ENCODE measurements at places on chromosomes 13 and 19.
A peak's percentile ranks its signal among the peaks of the same experiment; 100 is the strongest.

DNA sequence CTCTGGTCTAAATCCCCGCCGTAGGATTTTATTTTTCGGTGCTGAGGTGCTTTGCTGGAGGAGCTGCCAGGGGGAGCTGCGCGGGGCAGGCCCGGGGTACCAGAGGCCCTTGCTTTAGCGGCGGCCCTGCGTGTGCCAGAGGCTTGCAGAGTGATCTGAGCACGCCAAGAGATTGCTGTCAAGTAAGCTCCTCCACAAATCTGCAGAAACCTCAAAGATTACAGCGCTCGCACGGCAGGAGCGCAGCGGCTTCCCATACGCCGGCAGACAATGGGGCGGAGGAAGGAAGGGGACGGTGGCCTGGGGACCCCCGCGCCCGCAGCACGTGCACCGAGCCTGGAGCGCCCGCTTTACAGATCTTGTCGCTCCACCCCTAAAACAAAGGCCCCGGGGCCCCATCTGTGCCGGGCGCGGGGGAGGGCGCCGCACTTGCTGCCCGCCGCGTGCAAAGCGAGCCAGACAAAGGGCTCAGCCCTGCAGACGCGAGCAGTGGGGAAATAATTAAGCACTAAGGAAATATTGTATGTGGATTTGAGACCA, 9.1 kb upstream of the C19orf12 start:
- DNase-seq: peak; percentile 30

DNA sequence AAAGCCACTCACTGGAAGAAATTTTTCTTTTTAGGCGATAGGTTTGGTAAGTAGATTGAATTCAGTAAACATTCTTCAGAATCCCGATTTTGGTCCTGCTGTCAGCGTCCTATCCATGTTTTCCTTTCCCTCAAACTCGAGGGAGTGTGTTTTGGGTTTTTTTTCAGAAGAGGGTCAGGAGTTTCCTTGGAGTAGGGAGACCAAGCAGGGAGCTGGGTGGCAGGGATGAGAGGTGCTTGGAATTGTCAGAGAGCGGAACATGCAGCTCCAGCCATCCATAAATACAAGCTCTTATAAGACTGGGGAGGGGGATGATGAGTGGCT, 1.6 kb upstream of the PCDH8 start:
- no peak for DNase-seq

DNA sequence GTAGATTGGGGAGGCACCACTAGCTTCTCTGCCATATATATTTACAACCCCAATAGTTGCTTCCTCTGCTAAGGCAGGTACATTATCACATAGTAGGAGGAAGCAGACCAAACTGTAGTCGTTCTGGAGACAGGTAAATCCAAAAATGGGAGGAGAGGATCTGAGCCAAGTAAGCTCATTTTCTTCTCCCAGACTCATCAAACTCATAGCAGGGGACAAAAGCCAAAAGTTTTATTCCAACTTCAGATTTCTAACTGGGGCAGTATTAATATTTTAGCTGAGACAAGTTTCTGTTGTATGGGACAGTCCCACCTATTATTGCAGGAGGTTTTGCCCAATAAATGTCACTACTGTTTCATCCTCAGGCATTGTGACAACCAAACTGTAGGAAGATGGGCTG, 7.8 kb upstream of the IGSF23 start:
- DNase-seq: no peak

DNA sequence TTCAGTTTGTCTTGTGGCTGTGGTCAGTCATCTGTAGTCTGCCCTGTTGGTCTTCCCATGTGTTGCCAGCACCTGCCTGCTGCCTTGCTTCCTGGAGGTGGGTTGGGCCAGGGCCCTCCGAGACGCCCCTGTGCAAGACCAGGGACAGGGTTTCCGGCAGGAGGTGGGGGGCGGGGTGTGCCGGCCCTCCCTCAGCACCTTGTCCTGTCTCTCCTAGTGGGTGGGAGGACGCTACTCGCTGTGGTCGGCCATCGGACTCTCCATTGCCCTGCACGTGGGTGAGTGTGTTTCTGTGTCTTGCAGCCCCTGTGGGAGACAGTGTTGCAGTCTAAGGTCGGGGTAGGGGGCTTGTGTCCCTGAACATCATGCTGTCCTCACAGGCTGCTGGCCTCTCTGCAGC, 11.2 kb upstream of the PDCD2L start:
- no peak for DNase-seq

DNA sequence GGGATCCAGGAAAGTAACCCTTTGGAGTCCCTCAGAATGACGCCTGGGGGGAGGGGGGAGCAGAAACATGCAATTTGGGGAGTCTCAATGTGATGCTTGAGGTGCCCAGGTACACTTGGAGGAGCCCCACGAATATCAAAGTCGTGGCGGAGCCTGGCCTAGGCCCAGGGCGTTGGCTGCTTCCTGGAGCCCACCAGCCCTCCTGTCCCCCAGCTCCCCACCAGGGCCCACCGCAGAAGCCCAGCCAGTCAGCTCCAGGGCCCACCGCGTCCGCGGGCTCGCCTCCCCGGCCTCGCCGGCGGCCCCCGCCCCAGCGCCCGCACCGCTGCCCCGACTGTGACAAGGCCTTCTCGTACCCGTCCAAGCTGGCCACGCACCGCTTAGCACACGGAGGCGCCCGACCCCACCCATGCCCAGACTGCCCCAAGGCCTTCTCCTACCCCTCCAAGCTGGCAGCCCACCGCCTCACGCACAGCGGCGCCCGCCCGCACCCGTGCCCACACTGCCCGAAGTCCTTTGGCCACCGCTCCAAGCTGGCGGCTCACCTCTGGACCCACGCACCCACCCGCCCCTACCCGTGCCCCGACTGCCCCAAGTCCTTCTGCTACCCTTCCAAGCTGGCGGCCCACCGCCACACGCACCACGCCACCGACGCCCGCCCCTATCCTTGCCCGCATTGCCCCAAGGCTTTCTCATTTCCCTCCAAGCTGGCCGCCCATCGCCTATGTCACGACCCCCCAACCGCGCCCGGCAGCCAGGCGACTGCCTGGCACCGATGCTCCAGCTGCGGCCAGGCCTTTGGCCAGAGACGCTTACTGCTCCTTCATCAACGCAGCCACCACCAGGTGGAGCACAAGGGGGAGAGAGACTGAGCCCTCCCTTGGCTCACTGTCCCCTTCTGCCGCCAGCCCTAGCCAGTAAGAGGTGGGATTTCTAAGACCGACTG, 2.1 kb downstream of the ZNF575 start:
- DNase-seq: peak; percentile 38

DNA sequence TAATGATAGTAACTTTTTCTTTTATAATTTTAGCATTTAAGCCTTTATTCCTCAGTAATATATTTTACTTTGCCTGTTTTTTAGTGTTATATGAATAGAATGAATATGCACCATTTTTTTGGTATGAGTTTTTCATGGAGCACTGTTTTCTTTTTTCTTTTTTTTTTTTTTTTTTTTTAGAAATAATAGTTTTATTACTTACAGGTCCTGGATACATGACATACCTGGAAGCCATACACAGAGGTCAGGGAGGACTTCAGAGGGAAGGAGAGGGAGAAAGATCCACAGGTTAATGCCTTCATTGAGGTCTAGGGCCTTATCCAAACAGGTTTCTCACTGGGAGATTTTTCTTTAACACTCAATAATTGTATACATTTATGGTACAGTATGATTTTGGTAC, 26.4 kb downstream of the KCTD4 start:
- DNase-seq: no peak

DNA sequence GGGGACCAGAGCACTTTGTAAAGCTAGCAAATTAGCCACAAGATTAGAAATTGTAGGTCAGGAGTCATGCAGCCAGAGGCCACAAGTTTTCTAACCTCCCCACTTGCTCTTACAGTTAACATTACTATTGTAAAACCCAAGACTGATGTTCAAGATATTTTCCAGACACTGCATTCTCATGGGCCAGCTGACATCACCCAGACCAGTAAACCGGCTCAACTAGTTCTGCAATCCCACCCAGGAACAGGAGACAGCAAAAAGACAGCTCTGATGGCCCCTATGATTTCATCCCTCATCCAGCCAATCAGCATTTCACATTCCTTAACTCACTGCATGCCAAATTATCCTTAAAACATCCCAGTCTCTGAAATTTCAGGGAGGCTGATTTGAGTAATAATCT, 178.5 kb downstream of the PRR20E start:
- no peak for DNase-seq

DNA sequence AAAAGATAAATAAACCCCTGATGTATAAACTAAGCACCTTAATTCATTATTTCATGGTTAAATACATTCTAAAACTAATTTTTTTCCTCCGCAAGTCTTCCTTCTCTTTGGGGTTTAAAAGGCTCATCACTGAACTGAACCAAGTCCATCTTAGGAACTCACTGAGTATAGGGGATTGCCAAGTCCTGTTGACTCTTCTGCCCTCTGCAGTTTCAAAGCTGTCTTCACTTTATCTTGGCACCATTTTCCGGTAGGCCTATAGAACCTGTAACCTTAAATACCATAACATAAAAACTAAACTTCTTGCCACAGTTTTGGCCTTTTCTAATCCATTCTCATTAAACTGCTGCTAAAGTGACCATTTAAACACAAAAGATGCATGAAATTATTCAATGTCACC, 66.5 kb upstream of the USPL1 start:
- DNase-seq: no peak

DNA sequence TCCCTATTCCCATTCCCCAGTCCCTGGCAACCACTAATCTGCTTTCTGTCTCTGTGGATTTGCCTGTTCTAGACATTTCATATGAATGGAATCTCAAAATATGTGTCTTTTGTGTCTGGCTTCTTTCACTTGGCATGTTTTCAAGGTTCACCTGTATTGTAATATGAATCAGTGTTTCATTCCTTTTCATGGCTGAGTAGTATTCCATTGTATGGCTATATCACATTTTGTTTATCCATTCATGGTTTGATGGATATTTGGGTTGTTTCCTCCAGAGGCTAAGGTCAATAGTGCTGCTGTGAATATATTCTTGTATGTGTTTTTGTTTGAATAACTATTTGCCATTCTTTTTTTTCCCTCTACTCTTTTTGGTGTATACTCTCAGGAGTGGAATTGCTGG, 24.4 kb downstream of the NCAN start:
- DNase-seq: no peak

DNA sequence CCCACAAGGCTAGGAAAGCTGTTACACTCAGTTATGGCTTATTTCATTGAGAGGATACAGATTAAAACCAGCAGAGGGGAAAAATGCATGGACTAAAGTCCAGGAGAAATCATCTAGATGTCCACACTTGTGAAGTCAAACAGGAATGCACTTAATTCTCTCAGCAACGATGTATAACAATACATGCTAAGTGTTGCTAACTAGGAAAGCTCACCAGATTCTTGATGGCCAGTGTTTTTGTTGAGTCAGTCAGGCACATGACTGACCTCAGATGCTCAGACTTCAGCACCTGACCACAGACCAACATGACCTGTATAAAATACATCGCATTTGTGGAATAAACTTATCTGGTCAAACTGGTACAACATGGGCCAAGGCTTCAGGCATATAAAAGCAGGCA, 470.2 kb upstream of the PRR20A start:
- no peak for DNase-seq

DNA sequence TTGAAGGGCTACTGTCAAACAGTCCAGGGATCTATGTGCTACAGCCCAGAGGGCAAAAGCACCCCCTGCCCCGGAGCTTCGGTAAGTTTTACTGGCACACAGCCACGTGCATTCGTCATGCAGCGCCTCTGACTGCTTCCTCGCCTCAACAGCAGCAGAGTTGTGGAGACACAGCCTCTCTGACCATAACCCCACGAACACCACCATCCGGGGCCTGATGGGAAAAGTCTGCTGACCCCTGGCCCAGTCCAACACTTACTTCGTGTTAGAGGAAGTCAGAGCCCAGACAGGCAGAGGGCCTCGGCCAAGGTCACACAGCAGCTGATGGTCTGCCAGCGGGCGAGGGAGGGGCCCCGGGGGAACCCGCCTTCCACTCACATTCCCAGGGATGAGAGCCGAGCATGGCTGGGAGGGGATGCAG, 5.1 kb downstream of the CBARP start:
- no peak for DNase-seq

DNA sequence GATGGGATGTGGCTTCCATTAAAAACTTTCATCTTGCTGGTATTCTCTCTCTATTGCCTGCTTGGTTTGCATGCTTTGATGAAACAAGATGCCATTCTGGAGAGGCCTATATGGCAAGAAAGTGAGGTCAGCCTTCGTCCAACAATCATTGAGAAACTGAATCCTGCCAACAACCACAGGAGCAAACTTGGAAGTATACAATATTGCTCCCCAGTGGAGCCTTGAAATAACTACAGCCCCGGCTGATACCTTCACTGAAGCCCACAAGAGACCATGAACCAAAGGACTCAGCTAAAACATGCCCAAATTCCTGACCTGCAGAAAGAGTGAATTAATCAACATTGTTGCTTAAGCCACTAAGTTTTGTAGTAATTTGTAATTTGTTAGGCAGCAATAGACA, 82.5 kb upstream of the FGF14 start:
- no peak for DNase-seq

- DNase-seq: no peak
Observed at GRCh38 chr13:51346397-51346796, 6.9 kb downstream of the SERPINE3 start.

DNA sequence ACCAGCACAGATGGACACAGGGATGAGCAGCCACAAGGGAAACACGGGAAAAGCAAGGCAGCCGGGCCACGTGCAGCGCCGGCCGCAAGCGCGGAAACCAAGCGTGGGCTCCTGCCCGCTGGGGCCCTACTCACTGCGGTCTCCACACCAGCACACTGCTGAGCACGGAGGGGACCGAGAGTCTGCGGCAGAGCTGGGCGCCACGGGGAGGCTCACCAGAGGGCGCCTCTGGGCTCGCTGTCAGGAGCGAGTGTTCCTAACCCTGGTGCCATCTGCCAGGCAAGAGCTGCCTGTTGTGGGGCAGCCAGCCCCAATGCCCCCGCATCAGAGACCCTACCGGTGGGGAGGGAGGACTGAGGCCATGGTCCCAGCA, 26.5 kb downstream of the MPND start:
- peak; percentile 88 for DNase-seq

Data from activated CD4-positive, alpha-beta memory T cell treated with anti-CD3 and anti-CD28 coated beads for 36 hours (primary cell).